ENCODE measurements at places on chromosomes 3 and 15.

- no peak for DNase-seq
These were observed 56.5 kb downstream of the ADAMTSL3 start for GRCh38 chr15:83710452-83710851.

- DNase-seq, result no peak
These were observed 86.2 kb downstream of the SEC22A start for GRCh38 chr3:123287962-123288302.

DNA sequence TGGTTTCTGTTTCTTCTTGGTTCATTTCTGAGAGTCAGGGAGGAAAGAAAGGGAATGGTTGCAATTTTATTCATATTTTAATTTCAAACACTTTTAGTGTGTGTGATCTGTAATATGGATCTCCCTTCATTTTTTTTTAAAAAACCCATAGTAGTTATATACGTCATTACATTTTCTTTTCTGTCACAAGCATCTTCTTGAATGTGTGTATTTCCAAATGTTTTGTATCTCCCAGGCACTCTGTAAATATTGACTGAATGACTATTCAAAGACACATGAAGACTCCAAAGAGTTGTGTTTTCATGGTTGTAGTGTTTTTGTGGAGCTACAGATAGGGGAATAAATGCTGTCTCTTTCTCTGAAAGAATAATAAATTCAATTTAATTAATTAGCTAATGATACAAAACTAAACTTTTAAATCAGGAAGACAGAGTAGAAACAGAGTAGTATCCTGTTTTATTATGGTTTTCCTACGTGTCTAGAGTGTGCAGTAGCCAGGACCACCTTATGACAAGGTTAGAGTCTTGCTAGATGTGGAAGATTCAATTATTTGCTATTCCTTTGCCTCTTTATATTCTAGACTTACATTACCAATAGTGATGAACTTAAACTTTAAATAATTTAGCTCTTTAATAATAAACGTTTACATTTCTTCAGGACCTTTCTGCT lies 35.5 kb downstream of the NECTIN3 start:
- DNase-seq, result no peak

GRCh38 chr15:63344731-63345390 lies 36.8 kb downstream of the CA12 start:
- DNase-seq, result no peak

GRCh38 chr15:64854041-64854440 lies 12.3 kb downstream of the PLEKHO2 start:
- DNase-seq, result no peak

- DNase-seq, result no peak
These were observed 42.5 kb upstream of the TPM1 start for GRCh38 chr15:62999923-63000561.

GRCh38 chr3:167919590-167919989 lies 176.1 kb downstream of the GOLIM4 start:
- DNase-seq, result no peak

- no peak for DNase-seq
These were observed 136.5 kb downstream of the ZNF609 start for GRCh38 chr15:64596701-64597476.

- DNase-seq, result no peak
These were observed 360.2 kb upstream of the ROPN1 start for GRCh38 chr3:124352149-124352539.

- no peak for DNase-seq
These were observed 818.5 kb downstream of the TBL1XR1 start for GRCh38 chr3:176378789-176379188.

Measured in stimulated activated CD8-positive, alpha-beta memory T cell treated with anti-CD3 and anti-CD28 coated beads, Interleukin-4, amount 100 ng/mL, for 1 hour (primary cell).